Gastroesophageal sphincter (tissue), 4 donors: ENCODE measurements at places on chromosomes 7 and 10. TPM values are rescaled to one million over a fixed set of nuclear protein-coding genes. Genes with fewer than 3 reads are reported as not detected.

DNA sequence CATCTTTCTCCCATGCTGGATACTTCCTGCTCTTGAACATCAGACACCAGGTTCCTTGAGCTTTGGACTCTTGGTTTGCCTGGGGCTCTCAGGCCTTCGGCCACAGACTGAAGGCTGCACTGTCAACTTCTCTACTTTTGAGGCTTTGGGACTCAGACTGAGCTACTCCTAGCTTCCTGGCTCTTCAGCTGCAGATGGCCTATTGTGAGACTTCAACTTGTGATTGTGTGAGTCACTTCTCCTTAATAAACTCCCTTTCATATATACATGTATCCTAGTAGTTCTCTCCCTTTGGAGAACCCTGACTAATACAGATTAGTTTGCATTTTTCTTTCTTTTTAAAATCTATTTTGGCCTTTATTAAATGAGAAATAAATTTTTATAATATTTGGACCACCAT, 276.2 kb upstream of the SEMA3C start:
- H3K27ac ChIP-seq, result no peak overlapping the region
- H3K4me3 ChIP-seq, result no peak overlapping the region
- ATAC-seq, result no peak
- no peaks in the 10 kb centered on the region for H3K36me3 ChIP-seq
- H3K4me1 ChIP-seq, result peaks cover 11% of the 10 kb centered on the region

DNA sequence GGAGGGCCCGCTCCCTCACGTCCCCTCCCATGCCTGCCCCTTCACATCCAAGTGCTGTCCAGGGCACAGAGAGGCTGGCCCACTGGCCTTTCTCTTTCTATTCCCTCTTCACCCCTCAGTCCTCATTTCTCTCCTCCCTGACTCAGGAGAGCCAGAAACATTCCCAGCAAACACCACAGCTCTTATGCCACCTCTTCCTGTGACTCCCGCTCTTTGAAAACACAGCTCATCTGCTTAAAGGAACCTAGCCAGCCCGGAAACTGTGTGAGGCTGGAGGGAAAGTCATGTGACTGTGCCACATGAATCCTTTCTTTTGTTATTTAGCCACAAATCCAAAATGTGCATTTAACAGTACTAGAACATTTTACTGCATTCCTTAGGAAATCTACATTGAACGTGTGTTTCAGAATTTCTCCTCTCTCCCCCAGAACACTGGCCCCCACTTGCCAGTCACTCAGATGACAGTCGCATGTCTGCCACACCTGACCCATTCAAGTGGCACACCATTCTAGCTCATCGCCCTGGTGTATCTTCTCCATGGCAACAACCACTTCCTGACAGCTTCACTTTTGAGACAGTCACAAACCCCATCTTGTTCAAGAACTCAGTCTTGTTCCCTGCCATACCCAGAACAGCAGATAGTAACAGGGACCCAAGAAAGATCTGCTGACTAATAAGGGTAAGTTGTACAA, 42.8 kb downstream of the GRB10 start:
- H3K27ac ChIP-seq, result no peak overlapping the region
- no peak overlapping the region for H3K4me3 ChIP-seq
- H3K4me1 ChIP-seq, result no peaks in the 10 kb centered on the region
- H3K36me3 ChIP-seq, result no peaks in the 10 kb centered on the region

- no peaks in the 10 kb centered on the region for H3K4me1 ChIP-seq
- H3K4me3 ChIP-seq, result no peak overlapping the region
- H3K27me3 ChIP-seq, result no peaks in the 10 kb centered on the region
- no peak for ATAC-seq
- H3K27ac ChIP-seq, result no peak overlapping the region
These were observed 172.9 kb downstream of the CDK14 start for GRCh38 chr7:90769036-90769435.

DNA sequence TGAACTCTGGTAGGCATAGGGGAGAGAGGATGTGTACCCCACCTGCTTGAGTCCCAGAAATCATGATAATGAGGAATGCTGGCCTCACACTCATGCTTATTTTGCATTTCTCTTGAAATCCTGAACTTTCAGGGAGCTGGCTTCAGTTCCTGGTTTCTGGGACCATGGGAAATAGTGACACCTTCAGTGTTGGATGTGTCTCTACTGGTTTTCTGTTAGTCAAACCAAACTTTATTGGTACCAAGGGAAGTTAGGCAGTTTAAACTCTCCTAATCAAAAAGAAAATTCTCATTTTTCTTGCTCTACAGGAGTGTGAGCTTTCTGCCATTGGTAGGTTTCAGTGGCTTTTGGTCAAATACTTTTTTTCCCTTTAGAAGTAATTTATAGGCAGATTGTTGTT, 11.8 kb upstream of the PCGF5 start:
- H3K4me1 ChIP-seq, result no peaks in the 10 kb centered on the region
- H3K27ac ChIP-seq, result no peak overlapping the region
- no peaks in the 10 kb centered on the region for H3K27me3 ChIP-seq
- H3K4me3 ChIP-seq, result no peak overlapping the region

Gene EVX1
- total RNA-seq, result not detected

DNA sequence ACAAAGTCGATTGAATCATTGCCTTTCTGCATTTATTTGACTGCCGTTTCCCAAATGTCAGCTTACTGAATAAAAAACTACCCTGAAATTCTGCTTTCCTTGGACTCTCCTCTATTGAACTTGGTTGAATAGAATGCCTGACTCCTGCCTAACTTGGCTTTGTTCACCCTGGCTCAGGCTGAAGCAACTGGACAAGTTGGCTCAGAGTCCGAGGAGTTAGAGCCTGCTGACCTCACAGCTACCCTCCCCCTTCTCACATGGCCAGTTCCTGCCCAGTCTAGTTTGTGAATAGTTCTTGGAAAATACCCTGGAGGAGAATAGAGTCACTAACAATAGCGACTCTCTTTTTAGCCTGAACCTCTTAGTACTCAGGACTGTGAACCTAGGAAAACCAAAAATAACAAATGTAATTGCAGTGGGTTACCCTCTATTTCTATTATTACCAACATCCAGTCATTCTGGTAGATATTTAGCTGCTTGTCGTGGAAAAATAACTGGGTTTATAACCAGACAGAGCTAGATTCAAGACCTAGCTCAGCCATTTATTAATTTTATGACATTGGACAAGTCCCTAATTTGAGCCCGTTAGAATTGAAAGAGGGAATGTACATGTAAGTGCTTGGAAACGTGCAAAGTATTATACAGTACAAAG, 17.3 kb upstream of the NRBF2 start:
- no peaks in the 10 kb centered on the region for H3K27me3 ChIP-seq
- peak; percentile 94 for ATAC-seq
- no peak overlapping the region for H3K4me3 ChIP-seq
- H3K4me1 ChIP-seq, result peaks cover 11% of the 10 kb centered on the region
- H3K27ac ChIP-seq, result peak overlapping the region; percentile 82
- no peaks in the 10 kb centered on the region for H3K36me3 ChIP-seq

DNA sequence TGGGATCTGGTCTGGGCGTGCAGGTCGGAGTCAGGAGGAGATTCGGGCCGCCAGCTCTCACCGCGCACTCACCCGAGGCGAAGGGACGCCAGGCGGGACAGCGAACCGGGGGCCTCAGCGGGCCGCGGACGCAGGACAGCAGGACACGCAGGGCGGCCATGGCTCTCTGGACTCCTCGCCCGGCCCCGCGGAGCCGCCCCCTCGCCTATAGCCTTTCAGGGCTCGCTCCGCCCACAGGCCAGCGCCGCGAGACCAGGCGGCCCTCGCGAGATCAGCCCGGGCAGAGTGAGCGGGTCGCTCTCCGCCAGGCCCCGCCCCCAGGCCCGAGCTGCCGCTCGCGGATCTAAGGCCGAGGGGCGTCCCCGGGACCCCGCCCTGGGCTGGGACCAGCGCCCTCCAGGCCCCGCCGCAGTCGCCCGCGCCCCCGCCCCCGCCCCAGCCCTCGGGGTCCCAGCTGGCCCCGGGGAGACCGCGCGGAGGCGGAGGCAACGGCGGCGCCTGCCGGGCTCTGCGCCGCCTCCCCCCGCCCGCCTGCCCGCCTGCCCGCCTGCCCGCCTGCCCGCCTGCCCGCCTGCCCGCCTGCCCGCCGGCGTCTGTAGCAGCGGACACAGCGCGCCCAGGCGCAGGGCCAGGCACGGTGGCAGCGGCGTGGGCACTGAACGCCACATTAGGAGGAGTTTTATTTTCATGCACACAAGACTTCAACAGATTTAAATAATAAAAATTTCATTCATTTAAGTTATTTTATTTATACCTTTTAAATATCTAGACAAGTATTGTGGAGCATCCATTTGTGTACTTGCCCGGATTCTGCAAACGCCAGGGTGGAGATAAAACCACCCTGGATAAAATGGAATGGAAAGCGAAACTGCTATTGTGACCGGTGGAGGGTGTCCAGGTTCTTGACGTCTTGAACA, at the start of gene ECHS1:
ECHS1 (minus strand) TSS at position 181 of the 917 bp plus-strand sequence; CDS start at position 160, 21 bp downstream.
- peaks cover 32% of the 10 kb centered on the region for H3K36me3 ChIP-seq
- ATAC-seq, result peak; percentile 98
- peak within 1 kb of the TSS; percentile 99 for H3K27ac ChIP-seq
- no peaks in the 10 kb centered on the region for H3K27me3 ChIP-seq
- no peaks in the 10 kb centered on the region for H3K4me1 ChIP-seq
- peak within 1 kb of the TSS; percentile 87 for H3K4me3 ChIP-seq

Gene KLHL7
- total RNA-seq, result 45.9 TPM

Gene NUTM2E
- total RNA-seq, result not detected

Gene PSD
- 195 TPM for total RNA-seq

- no peak overlapping the region for H3K4me3 ChIP-seq
- no peaks in the 10 kb centered on the region for H3K27me3 ChIP-seq
- peaks cover 24% of the 10 kb centered on the region for H3K4me1 ChIP-seq
- ATAC-seq, result no peak
- no peak overlapping the region for H3K27ac ChIP-seq
These were observed 65.1 kb downstream of the ATXN7L1 start for GRCh38 chr7:105811189-105811847.

- H3K27ac ChIP-seq, result no peak overlapping the region
- no peaks in the 10 kb centered on the region for H3K27me3 ChIP-seq
- H3K36me3 ChIP-seq, result no peaks in the 10 kb centered on the region
- no peaks in the 10 kb centered on the region for H3K4me1 ChIP-seq
- no peak overlapping the region for H3K4me3 ChIP-seq
These were observed 94.1 kb upstream of the ARMC3 start for GRCh38 chr10:22833781-22834180.

Gene SSC4D
- total RNA-seq, result 0.47 TPM

DNA sequence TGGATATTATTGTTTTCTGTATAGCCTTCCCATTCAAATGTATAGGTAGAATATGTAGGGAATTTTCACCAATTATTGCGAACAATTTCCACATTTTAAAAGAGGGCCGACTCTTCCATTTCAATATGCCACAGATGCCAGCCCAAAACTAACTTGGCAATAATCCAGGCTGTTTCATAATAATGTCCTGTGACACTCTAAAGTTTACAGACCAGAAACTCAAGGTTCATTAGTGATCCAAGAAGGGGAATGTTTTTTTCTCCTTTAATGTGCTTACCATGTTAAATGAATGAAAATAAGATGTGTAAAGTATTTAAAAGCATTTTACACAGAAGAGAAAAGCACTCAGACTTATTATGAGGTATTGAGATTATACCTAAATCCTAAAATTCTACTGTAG, 63.0 kb upstream of the FAM3C start:
- ATAC-seq, result no peak
- no peak overlapping the region for H3K4me3 ChIP-seq
- H3K27me3 ChIP-seq, result no peaks in the 10 kb centered on the region
- no peaks in the 10 kb centered on the region for H3K4me1 ChIP-seq
- no peak overlapping the region for H3K27ac ChIP-seq
- no peaks in the 10 kb centered on the region for H3K36me3 ChIP-seq

Gene AKR1E2
- 15.9 TPM for total RNA-seq
